Ureter (tissue), 1 donor: ENCODE measurements at places on chromosomes 1 and 21. TPM values are rescaled to one million over a fixed set of nuclear protein-coding genes. Genes with fewer than 3 reads are reported as not detected.

DNA sequence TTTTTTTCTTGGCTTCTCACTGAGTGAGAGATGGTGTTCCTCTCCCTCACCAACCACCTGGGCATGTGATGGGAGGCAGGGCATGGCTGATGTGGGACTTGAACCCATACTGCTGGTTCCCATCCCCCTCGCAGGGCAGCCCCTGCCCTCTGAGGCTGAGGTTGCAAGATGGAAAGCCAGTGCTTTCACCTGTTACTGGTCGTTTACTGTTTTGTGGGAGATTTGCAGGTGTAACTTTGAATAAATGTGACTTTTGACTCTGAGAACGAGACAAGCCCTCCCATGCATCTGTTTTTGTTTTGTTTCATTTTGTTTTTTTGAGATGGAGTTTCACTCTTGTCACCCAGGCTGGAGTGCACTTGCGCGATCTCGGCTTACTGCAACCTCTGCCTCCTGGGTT lies 21.6 kb downstream of the C1orf167 start:
- no peak for DNase-seq

AHCTF1 gene
- 35.1 TPM for total RNA-seq

DNA sequence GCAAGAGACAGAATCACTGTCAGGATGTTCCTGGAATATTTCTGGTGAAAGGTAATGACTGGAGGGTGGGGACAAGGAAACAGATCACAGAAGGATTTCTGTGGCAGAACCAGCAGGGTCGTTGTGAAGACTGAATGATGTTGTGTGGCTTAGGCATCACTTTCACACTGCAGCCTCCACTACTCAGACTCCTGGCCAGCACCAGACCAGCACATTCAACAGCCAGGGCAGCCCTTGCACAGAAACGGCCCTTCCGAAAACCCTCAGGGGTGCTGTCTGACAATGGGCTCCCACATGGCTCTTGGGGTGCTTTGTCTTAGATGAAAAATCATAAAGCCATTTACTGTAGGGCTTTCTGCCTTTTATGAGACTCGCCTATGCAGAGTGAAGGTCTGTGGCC lies 3.8 kb upstream of the RAB7B start:
- DNase-seq = no peak

DNA sequence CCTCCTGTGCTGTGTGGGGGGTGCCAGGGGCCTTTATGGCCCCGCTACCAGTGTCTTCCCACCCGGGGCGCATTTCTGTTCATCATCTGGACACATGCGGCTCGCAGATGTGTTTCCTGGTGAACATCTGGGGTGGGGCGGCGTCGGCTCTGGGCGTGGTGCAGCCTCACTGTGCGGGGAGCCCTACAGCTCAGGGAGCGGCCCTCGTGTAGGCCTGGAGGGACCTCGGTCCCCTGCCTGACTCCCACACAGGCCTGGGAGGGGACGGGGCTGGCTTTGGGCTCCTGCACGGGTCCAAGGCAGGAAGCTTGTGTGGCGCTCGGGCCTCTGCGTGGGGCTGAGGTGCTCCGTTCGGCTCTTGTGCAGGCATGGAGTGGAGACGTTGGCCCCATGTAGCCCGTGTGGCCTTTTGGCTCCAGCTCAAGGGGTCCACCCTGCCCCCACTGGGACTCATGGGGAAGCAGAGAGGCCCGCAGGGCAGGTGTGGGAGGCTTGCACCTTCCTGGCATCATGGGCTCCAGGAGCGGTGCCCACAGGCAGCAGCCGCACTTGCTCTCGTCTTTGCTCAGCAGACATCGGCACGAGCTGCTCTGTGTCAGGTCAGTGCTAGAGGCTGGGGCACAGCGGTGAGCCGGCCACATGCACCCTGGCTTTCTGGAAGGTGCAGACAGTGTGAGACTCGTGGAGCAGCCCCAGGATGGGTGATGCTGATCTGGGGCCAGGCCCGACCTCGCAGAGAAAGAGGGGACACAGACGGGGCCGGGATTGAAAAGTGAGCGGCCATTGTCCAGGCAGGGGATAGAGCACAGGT lies 90.1 kb upstream of the ACTRT2 start:
- DNase-seq = no peak

DNA sequence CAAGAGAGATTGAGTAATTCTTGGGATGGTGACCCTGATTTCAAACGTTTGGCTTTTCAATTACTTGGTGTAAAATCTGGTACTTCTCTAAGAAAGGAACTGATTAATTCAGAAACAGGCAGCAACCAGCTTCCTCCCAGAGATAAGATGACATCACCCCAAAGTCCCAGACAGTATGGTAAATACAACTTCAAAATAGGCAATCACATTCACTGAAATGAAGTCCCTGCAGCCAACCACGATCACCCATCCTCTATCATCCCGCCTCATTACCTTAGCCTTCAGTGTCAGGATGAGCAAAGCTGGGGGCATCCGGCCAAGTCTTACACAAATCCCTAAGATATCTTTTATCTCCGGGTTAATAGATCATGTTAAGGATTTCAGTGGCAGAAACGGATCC lies 26.4 kb upstream of the RUNX1 start:
- no peak for DNase-seq

DNA sequence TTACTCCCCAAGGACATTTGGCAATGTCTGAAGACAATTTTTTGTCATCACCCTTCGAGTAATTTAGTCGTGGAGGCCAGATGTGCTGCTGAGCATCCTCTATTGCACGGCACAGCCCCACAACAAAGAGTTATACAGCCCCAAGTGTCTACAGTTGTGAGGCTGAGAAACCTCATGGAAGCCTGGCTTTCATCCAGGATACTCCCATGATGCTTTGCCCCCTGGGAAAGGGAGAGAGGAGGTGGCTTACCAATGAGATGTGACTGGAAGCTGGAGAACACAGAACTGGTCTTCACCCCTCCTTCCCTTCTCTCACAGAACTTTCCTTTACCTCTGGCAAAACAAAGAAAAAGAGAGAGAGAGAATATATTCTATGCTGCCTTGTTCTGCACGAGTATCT lies 150.9 kb upstream of the VAMP3 start:
- no peak for DNase-seq

- DNase-seq = peak; percentile 93
Observed at GRCh38 chr1:7770997-7771822, at the start of gene VAMP3. VAMP3 (plus strand) TSS chr1:7771296; CDS start chr1:7771384, 88 bp downstream.

- no peak for DNase-seq
Observed at GRCh38 chr1:160709715-160710114, 1.9 kb downstream of the CD48 start.

DNA sequence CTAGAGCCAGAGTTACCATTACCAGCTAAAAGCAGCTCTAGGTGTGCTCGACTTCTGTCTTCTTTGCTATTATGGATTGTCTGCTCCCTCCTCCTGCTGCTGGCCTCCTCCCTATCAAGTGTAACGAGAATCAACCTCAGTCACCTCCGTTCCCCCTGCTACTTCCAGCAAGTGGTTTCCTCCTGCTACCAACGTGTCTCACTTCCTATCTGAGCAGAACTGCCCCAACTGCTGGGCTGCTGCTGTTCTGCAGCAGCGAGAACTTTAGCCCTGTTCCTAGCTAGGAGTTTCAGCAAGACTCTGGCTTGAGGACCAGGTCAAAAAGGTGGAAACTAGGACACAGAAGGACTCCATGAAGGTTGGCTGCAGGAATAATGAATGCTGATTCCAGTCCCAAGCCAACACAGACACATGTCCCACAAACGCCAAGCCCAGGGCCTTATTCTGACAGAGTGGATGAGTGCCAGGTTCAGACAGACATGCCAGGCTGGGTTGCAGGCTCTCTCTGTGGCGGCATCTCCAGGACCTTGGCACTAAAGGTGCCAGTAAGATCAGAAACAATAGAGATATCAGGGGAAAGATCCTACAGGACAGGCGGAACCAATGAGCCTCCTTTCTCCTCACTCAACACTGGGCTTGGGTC lies 46.9 kb downstream of the CD34 start:
- DNase-seq = peak; percentile 46

DNA sequence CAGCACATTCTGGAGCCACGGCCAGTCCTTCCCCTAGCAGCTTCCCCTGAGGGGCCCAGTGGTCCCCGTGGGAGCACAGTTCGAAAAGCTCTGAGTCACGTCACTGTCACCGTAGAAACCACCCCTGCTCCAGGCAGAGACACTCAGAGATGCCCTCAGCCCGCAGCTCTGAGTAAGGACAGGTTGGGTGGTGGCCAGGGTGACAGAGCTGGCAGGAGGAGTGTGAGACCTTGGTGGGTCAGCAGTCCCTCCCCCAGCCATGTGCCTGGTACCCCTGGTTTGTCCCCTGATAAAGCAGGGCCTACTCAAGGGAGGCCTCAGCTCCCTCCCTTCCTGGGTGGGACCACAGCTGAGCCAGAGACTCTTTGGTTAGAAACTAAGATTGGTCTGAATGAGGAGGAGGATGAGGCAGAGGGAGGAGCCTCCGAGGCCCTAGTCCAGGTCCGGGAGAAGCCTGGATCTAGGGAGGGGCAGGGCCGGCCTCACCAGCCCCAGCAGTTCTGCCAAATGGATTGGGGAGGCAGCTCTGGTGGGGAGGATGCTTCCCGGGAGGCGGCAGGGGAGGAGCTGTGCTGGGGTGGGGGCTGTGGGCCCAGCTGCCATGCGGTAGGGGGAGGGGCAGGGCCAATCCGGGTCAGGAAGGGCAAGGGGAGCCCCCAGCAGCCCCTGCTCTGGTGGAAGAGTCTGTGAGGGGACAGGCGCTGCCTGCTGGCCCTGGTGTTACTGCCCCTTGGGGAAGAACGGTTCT lies 55.2 kb downstream of the SLC9A1 start:
- DNase-seq = no peak

DNA sequence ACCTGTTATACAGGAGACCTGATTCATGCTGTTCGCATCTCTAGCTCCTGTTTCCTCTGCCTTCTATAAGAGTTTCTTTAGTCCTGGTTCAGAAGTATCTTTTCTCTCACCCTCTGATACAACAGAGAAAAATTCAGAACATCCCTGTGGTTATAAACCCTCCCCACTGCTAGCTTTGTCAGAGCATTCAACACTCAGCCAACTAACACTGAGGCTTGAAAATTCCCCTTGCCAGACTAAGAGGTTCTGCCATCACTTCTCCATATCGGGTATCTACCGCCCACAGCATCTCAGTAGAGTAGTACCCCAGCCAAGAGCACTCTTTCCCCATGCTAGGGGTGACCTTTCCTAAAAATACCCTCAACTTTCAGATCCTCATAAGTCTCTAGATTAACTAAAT lies 19.6 kb upstream of the PIK3R3 start:
- no peak for DNase-seq

MTF1 gene
- 31.7 TPM for total RNA-seq

- DNase-seq = no peak
Observed at GRCh38 chr1:219550201-219550600, 62.7 kb downstream of the ZC3H11B start.

C8B gene
- not detected for total RNA-seq

DNA sequence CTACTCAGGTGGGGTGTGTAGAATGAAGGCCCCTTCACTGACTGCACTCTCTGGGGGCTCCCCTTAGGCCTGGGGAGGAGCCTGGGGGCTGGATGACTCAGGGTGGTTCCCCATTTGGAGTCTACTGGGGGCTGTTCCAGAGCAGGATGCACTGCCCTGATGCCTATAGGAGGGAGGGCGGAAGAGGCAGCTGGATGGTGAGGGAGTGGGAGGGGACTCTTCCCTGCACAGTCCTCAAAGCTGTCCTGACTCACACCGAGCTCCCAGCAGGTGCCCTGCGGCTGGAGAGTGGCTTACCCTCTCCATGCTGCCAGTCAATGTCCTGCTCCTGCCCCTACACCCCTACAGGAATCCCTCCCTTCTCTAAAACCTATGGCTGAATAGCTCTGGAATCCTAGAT lies 204.4 kb downstream of the TRABD2B start:
- no peak for DNase-seq

DNA sequence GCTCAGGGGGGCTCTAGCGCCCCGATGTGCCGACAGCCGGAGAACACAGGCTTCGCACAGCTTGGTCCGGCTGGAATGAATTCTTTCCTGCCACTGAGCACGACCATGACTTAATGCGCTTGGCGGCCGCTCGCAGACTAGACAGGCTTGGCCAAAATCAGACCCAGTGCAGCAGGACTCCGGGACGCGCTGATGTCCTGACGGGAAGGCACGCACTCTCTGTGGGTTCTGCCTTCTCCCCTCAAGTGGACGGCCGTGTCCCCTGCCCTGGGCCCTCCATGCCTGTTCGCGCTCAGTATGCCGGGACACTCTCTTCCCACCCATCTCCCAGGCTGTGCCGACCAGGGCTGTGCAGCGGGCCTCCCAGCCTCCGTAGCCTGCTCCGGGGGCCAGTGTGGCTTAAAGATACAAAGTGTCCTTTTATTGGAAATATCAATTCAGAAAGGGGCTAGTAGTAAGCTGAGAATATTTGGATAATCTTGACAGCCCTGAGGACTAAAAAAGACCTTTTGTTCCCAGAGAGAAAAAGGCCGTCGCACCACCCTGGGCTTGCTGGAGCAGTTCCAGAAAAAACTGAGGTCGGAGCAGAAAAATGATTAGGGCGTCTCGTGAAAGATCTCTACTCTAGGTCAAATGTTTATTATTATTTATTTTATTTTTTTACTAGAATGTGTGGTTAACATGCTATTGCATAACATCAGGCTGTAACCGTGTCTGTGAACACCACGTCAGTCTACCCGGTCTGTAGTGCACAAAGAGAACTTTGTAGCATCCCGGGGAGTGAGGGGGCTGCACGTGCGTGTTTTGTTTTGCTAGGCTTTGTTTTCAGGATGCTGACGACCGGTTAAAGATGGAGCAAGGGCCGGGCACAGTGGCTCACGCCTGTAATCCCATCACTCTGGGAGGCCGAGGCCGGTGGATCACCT lies 88.1 kb upstream of the ARHGEF16 start:
- DNase-seq = peak; percentile 72

COL8A2 gene
- 8.0 TPM for total RNA-seq

DNA sequence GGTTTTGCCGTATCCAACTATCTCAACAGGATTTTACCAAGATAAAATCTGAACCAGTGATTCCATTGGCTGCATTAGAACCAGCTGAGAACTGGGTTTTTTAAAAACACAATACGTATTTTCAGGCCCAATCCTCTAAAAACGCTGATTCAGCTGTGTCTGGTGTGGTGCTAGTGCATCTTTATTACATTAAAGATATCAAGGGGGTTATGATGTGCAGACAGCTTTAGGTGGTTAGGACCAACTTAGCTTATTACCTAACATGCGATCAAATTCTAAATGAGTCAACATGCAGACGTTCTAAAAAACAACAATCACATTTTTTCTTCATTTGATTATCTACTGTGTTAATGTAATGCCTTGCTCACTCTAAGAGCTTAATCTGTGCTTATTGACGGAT lies 32.0 kb upstream of the EXO1 start:
- DNase-seq = no peak

GUCA2B gene
- not detected for total RNA-seq
